ENCODE measurements at places on chromosomes 5 and 9.

DNA sequence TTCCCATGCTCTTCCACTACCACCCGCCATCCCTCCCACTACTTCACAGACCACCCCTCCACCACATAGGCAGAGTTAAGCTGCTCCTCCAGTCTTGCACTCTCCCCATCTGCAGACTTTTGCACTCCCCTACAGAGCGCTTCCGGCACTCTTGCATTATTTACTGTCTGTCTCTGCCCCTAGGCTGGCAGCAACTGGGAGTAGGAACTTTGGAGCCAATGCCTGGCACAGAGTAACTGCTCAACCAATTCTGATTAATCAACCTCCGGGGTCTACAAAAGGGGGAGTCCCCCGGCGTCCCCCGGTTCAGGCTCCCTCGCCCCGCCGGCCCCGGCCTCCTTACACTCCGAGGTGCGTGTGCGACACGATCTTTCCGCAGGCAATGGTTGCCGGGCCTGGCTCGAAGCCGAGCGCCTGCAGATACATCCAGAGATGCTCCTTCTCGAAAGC, 498 bp downstream of the HAUS6 start:
- no peak for DNase-seq

- DNase-seq, result no peak
Measured at GRCh38 chr5:63820577-63820976, 141.7 kb downstream of the HTR1A start.

GRCh38 chr9:738209-738915, 103.1 kb upstream of the DMRT1 start:
- DNase-seq, result no peak

DNA sequence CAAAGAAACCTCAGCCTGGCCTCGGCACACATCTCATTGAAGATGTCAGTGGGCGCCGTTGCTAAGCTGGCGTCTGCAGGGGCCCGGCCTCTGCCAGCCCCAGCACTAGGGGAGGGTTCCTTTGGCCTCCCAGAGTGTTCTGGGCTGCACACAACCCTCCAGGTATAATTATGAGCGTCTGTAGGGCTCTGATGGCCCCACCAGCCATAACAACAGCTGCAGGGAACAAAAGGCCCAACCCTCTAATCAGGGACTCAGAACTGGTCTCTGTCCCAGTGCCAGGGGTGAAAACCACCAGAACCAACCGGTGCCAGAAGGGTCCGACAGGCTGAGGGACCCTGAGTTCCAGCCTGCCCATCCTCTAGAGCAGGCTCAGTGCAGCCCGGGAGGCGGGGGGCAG, 39.5 kb upstream of the SLC12A7 start:
- DNase-seq, result peak; percentile 43

DNA sequence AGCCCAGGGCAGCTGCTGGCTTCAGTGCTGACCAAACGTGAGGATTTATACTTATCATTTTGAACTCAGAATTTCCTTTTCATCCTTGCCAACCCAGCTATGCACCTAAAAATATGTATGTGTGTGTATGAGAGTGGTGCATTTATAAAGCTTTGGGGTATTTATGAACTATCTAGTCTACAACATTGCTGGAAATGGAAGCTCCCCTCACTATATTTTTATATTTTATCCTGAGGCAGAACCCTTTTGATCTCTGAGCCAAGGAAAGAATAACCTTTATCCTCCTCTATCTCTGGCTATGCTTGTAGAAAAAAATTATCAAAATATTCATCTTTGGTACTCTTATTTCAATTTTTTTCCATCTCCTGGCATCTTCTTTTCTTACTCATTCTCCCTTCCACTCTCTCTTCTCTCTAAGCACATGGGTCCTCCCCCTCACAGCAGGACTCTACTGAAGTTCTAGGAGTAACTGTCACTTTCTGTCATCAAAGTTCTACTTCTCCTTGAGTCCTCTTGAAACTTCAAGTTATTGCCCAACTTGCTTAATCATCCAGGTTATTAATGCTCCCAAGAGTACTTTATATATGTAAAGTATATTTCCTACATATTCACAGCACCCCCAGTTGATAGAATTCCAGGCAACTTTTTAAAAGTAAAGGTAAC, 190.9 kb downstream of the HINT1 start:
- no peak for DNase-seq

DNA sequence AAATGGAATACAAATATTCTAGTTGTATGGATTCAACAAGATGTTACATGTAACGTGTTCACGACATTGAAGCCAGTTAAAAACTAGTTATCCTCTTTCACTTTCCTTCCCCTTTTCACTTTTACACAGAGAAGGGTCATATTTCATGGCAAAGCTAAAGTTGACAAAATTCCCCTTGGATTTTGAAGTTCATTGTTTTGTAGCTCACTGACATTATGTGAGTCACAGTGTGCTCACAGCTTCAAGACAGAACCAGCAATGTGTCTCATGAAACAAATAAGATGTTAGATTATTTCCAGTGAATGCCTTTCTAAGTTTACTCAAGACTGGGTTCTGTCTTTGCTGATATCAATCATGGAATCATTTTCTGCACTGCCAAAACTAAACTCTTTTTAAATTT, 535.5 kb upstream of the GRIN3A start:
- DNase-seq, result no peak

DNA sequence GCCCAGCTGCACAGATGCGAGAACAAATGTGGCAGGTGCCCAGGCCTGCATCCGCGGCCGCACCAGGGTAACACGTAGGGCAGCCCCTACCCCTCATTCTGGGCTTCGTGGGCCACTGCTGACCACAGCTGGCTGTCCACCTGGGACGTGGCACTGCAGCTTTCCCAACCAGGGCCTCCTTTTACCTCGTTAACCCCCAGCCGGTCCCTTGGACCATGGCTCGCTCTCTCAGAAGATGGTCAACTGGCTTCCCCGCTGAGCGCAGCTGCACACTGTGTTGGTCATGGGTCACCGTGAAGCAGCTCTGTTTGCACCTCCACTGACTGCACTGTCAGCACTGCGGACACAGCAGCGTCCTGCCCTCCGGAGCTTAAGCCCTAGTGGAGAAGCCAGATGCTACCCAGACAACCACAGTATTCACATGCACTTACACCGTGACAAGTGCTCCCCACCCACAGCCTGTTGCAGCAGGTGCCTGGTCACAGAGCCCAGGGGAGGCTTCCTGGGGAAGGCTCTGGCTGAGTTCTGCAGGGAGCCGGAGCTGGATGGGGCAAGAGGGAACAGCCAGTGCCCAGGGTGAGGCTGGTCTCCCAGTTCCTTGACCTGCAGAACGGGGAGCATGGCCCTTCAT, 10.5 kb upstream of the PLEKHG4B start:
- no peak for DNase-seq

DNA sequence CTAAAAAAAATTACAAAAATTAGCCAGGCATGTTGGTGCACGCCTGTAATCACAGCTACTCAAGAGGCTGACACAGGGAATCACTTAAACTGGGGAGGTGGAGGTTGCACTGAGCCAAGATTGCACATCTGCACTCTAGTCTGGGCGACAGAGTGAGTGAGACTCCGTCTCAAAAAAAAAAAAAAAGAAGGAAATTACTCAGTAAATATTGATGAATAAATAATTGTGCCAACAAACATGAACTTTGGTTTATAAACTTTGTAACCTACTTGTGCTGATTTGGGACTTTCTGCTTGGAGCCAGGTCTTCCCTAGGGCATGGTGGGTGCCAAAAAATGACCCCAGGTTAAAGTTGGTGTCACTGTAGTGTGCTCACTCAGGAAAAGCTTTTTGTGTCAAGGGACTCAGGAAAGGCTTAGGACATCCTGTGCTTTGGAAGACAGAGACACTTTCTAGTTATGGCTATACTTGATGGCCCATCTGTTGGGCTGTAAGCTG, 19.0 kb downstream of the ABLIM3 start:
- no peak for DNase-seq

DNA sequence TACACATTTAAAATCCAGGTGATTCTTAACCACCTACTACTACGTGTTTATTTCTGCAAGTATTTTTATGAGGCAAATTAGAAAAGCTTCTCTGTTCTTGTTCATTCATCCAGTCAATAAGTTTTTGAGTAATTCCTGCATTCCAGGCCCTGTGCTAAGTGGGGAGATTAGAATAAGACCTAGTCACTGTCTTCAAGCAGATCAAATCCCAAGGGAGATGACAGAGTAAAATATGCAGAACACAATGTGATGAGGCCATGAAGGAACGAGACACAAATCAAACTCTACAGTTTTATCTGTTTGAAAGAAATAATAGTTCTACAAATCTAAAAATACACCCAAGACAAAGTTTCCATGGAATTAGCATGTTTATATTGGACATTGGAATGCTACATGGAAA, 158.8 kb downstream of the CEP120 start:
- DNase-seq, result no peak

GRCh38 chr5:61048534-61048933, 103.5 kb downstream of the NDUFAF2 start:
- DNase-seq, result no peak

GRCh38 chr5:52799358-52799982, 11.8 kb downstream of the ITGA1 start:
- DNase-seq, result no peak

GRCh38 chr5:62310426-62311143, 4.6 kb downstream of the KIF2A start:
- no peak for DNase-seq

DNA sequence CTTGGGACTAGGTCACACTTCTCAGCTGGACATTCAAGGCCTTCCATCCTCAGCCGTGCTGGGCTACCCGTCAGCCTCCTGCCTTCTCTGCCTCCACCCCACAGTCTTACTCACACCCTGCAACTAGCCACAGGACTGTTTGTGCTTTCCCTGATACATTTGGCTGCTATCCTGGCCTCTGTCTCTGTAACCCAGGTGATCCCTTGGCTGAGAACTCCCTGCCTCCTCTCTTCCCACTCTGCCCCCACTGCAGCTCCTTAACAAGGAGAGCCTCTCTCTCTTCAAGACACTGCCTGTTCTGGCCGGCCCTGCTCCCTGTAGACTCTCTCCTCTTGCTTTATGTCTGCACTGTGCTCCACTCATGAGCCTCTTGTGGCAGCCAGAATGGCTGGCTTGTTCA, 120.6 kb downstream of the MSX2 start:
- no peak for DNase-seq

- no peak for DNase-seq
Measured at GRCh38 chr5:118696076-118696475, 292.3 kb downstream of the DTWD2 start.

DNA sequence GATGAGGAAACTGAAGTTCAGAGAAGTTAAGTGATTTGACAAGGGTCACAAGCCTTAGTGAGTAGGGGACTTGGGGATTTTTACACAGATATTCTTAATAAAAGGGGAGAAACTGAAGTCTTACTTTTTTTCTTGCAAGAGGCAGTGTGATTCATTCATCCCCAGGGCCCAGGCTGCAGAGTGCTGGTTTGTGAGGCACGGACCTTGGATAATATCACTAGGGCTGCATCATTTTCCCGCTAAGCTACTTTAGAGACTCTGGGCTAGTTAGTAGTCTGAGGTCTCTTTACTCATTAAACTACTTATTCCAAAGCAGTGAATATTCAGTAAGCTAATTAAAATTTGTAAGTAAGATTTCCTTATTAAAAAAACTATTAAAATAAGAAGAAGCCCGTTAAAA, 195.0 kb downstream of the PBX3 start:
- no peak for DNase-seq

- DNase-seq, result peak; percentile 19
Measured at GRCh38 chr9:32524892-32525708, 896 bp downstream of the RIGI start.

DNA sequence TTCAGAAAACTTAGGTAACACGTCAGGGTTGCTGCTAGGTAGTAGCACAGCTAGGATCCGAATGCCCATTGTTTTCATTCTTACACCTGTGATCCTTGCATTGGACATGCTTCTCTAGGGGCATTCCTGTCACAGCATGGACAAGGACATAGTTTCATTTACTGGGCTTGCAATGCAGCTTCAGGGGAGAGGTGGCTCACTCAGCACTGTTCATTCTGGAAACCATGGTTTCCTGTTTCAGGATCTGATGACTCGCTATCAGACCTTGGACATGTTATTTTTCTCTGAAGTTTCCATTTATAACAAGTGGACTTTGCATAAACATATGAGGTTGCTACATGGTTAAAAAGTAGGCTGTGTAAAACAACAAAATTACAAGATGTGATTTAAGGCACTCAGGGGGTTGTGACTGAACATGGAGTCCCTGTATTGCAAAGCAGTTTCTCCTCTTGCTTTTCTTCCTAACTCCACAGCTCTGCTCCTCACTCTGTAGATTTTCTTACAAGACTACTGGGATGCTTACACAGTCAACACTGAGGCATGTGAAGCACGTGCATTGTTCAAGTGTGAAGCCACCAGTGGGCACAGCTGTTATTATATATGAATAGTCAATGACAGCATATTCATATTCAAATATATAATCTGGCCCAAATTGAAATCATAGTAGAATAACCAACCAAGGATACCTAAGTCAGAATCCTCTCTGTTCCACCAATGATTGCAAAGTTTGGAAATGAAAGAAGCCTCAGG, 66.1 kb upstream of the STK32A start:
- no peak for DNase-seq

- DNase-seq, result no peak
Measured at GRCh38 chr9:129138476-129139232, 27.4 kb downstream of the PTPA start.

DNA sequence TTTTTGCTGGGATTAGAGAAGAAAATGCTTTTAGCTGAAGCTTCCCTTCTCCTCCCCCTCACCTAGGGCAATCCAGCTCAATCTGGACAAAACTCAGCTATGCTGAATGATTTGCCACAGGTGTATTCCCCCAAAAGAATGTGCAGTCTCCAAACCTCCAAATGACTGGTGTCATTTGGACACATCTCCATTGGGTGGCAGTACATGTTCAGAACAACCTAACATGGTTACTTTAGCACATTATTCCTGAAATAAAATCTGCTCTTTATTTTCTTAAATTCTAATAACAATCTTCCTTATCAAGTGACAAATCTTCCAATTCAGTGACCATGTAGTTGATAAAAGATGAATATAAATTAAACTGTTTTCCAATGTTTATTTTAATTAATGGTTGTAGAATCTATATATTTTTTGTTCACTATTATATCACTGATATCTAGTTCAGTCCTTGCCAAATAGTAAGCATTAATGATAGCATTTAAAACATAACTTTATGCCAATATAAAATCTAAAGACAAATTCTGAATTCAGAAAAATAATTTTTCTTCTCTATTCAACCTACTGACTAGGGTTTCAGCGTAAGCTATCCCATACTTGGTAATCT, 61.3 kb upstream of the MOCS2 start:
- no peak for DNase-seq

- peak; percentile 55 for DNase-seq
Measured at GRCh38 chr9:37916471-37917312, 12.8 kb upstream of the SLC25A51 start.

GRCh38 chr9:82052081-82052480, 63.5 kb downstream of the SPATA31D1 start:
- no peak for DNase-seq

GRCh38 chr5:67493676-67494075, 297.1 kb upstream of the CD180 start:
- DNase-seq, result no peak
